ENCODE measurements at places on chromosomes 13 and 19.

DNA sequence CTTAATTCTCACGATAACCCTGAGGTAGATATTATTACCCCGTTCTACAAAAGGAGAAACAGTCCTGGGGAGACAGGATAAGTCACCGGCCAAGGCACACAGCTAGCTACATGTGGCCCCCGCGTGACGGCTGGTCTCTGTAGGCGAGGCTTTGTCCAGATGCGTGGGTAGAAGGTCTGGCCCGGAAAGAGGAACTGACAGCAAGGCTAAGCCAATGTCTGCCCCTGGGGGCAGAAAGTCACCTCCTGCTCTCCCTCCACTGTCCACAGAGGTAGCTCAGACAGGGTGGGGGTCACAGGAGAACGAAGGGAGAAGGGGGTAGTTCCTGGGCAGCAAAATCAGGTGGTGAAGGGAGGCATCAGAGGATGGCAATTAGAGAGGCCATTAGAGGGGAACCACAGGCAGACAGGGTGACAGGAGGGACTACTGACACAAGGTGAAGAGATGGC lies 1.8 kb downstream of the APOC4 start:
- no peak for DNase-seq

GRCh38 chr13:20969182-20969581 lies 66.6 kb upstream of the XPO4 start:
- DNase-seq: no peak

GRCh38 chr19:5001615-5002014 lies 32.7 kb downstream of the KDM4B start:
- peak; percentile 38 for DNase-seq

DNA sequence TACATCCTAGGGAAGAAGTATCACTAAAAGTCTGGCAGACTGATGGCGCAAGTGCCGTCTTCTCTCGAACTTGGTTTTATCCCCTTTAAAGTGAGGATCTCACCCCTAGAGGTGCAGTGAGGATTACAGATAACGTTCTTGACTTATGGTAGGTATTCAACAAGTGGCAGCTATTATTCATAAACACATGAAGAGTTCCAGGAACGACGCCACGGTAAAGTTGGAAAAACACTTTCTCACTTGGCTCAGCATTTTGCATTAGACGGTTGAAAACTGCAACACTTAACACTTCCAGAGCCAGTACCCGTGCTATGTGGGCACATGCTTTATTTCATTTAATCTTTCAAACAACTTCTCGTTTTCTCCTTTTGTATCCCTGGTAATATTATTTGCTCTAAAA lies 8.7 kb downstream of the PROZ start:
- DNase-seq: no peak

DNA sequence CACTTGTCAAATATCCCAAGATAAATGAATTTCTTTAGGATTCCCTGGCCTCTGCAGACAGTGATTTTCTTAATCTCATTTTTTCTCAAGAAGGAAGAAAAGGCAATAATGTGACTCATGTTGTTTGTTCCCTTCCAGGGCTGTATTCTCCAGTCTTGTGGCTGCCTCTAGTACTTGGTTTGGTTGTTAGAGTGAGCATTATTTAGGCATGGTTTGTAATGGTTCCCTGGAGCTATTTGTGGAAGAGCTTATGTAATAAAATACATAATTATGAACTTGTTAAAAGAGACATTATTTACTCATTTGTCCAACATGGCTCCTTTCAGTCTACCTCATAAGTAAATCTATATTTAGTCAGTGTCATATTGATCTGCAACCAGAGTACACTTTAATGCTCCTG lies 270.4 kb downstream of the DCT start:
- no peak for DNase-seq

DNA sequence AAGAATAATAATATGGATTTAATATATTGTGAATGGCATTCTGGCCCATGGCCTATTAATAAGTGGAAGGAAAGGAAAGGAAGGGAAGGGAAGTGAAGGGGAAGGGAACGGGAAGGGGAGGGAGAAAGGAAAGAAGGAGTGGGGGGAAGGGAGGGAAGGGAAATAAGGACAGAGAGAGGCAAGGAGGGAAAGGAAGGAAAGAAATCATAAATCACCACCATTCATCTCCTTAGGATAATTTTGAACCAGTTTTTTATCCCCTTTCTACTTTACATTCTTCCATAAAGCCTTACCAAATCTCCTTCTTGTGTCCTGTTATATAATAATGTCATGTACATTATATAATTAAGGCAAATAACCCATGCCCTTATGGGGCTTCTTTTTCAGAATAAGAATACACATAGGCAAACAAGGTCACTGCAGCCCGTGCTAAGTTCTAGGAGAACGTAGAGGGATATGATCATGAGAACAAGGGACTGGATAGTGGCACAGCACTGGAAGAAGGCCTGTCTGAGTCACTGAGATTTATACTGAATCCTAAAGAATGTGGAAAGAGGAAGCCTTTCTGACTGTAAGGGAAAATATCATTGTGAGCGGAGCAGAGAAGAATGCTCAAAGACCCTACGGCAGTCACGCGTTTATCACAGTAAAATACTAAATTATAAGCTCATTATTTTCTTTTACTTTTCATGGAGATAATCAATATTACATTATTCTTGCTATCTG lies 444.5 kb upstream of the GPC6 start:
- DNase-seq: no peak

DNA sequence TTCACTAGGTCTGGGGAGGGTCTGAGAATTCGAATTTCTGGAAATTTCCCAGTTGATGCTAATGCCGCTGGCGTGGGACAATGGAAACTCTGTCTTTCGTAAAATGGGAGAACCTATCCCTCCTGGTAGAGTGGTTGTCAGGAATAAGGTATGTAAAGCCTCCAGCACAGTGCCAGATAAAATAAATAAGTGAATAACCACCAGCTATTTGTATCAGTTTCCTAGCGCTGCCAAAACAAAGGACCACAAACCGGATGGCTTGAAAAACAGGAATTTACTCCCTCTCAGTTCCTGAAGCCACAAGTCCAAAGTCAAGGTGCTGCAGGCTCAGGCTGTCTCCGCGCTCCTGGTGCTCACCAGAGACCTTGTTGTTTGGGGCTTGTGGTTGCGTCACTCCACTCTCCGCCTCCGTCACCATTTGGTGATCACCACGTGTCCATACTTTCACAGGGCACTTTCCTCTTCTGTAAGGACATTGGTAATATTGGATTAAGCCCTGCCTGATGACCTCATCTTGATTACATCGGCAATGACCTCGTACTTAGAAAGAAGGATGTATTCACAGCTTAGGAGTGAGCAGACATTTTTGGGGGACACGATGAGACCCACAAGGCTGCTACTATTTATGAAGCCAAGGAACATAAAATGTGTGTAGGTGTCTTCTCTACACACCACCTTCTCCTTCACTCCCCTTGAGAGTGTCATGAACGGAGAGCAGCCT lies 428.5 kb downstream of the IRS2 start:
- no peak for DNase-seq

GRCh38 chr19:38682195-38682867 lies 34.9 kb downstream of the ACTN4 start:
- DNase-seq: no peak

- no peak for DNase-seq
Measured at GRCh38 chr19:49682274-49682673, 5.2 kb downstream of the PRMT1 start.

DNA sequence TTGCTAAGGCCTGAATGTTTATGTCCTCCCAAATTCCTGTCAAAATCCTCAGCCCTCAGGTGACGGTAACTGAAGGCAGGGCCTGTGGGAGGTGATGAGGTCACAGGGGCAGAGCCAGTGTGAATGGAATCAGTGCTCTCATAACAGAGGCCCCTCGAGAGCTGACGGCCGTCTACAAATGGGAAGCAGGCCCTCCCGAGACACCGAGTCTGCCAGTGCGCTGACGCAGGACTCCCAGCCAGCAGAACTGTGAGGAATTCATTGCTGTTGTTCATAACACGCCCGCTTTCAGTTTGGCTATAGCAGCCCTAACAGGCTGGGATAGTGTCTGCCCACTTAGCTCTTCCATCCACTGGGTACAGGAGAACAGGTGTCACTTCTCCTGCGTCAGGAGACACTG lies 41.2 kb downstream of the CARS2 start:
- DNase-seq: no peak

DNA sequence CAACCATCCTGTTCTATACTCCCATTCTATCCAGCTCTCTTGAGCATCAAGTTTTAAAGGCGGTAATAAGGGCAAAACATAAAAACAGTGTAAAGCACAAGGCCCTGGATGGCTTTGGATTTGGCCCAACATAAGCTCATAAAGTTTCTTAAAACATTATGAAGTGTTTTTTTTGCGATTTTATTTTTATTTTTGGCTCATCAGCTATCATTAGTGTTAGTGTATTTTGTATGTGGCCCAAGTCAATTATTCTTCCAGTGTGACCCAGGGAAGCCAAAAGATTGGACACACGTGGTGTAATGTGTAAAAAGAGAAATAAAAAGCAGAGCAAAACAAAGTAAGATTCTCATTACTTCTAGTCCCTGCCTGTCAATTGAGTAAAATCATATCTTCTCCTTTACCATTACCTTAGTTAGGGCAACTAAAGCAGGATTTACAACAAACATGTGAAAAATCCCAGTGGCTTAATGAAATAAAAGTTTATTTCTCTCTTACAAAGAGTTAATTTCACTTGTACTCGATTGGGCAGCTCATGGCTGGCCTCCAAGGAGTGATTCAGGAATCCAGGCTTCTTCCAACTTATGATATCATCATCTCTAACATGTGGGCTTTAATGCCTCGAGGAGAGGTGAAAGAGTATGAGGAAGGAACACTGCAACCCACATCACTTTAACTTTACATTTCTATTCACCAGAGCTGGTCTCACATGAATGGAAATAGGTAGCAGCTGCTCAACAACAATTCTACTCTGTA lies 725.2 kb upstream of the SLITRK1 start:
- DNase-seq: no peak

DNA sequence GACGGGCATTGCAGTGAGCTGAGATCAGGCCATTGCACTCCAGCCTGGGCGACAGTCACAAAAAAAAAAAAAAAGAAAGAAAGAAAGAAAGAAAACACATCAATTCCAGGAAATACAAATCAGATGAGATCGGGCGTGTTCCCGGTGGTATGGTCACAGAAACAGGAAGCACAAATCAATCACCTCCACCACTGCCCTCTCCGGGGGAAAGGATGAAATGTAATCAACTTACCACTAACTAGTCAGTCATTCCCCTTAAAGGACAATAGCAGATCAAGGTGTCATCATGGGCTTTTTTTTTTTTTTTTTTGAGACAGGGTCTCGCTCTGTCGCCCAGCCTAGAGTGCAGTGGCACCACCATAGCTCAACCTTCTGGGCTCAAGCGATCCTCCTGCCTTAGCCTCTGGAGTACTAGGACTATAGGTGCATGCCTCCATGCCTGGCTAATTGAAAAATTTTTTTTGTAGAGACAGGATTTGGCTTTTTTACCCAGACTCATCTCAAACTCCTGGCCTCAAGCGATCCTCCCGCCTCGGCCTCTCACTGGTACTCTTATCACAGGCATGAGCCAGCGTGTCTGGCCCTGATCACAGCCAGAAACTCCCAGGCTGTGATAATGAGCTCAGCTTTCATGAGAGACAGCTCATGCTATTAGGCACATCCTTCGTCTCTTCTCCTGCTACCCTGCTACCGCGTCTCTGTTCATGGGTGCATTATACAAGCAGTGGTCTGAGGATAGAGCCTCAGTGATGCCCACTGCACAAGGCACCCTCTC lies 6.8 kb upstream of the DPRX start:
- no peak for DNase-seq

DNA sequence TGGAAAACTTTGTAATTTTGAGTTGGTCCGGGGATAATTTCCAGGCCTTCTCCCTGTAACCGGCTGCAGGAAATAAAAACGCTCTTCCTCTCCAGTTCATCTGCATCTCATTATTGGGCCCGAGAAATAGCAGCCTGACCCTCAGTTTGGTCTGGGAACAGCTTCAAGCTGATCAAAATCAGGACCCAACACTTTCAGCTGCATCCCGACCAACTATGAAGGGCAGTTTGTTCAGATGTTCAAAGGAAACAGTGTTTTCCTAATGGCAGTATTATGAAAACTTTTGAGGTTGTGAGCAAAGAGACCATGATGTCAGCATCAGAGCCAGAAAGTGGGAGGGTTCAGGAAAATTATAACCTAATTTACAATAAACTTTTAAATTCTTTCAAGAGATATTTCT lies 35.7 kb downstream of the STK24 start:
- no peak for DNase-seq
